ENCODE measurements at places on chromosomes 4 and X. TPM values are rescaled to one million over a fixed set of nuclear protein-coding genes. Genes with fewer than 3 reads are reported as not detected.

The FAM241A gene
- total RNA-seq, result 6.5 TPM

GRCh38 chr4:162347156-162347841, 183.5 kb upstream of the FSTL5 start:
- no peak for DNase-seq

DNA sequence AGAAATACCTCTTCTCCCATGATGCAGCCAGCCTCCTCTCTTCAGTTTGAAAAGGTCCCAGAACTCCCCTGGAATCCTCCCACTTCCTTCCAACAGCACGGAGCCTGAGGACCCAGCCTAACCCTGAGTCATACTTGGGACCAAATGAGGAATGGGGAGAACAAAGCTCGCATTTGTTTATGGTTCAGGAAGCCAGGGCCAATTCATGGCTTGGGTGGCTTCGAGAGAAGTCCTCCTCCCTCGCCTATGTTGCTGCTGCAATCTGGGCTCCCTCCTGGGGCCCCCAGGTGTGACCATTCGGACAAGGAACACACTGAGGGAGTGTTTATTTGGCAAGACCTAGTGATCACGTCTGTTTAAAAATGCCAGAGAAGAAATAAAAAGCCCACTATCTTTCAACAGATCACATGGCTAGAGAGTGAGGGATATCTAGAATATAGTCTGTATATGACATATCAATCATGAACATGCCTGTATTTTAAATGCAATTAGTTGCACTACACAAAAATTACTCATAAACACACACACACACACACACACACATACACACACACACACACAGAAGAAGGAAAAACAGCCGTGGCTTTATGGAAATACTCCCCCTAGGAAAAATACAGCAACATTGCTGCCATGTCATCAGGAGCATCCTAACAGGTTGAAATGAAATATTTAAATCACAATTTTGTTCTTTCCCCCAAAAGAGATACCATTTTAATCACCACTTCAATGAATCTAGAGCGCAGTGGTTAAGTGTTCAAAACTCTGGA, 155.7 kb upstream of the MAP3K15 start:
- no peak for DNase-seq

The ZNF630 gene
- 8.6 TPM for total RNA-seq

The NAP1L3 gene
- total RNA-seq, result 136 TPM

The VEGFC gene
- 1.6 TPM for total RNA-seq

The PFKFB1 gene
- total RNA-seq, result 0.41 TPM

DNA sequence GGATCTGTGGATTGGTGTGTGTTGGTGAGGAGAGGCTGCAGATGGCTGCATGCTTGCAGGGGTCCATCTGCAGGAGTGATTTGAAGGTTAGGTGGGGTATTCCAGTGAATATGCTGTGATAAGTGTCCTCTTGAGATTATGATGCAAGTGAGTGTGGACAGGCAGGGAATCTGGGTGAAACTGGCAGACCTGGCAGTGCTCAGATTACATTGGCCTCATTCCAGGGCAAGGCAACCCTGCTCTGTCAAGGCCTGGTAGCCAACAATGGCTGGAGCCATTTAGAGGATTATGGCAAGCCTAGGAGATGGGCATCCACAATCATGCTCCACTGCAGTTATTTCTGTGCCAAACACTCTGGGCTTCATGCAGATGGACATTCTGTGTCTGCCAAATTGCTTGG, 113.9 kb downstream of the RTL3 start:
- no peak for DNase-seq

The MSN gene
- total RNA-seq, result 17.9 TPM

The FOXR2 gene
- total RNA-seq, result under 0.01 TPM

Data from frontal cortex (tissue), 4 donors.